ENCODE measurements at places on chromosomes 5 and 9. TPM values are rescaled to one million over a fixed set of nuclear protein-coding genes. Genes with fewer than 3 reads are reported as not detected.

The STPG3 gene
- not detected for total RNA-seq

The PPP2R2B gene
- 0.70 TPM for total RNA-seq

The FBLL1 gene
- total RNA-seq, result not detected

The SLC36A2 gene
- total RNA-seq, result not detected

- no peaks in the 10 kb centered on the region for H3K4me1 ChIP-seq
- no peak for DNase-seq
- no peaks in the 10 kb centered on the region for H3K27me3 ChIP-seq
- no peak overlapping the region for H3K4me3 ChIP-seq
- no peaks in the 10 kb centered on the region for H3K36me3 ChIP-seq
Observed at GRCh38 chr5:120499876-120500563, 35.9 kb downstream of the PRR16 start.

DNA sequence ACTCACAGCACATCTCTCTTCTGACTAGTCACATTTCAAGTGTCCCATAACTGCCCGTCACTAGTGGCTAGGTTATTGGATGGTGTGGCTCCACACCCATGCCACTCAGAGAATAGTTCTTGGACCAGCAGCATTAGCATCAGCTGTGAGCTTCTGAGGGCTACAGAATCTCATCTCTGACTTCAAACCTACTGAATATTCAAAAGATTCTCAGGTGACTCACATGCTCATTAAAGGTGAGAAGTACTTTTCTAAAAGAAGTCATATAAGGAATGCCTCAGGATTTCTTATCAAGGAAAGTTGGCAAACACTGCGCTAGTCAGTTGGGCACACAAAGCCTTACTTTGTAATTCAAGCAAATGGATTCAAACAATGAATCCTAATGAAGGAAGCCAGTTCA is 305.0 kb upstream of the CDH12 start:
- no peak overlapping the region for H3K27ac ChIP-seq
- DNase-seq, result no peak
- H3K4me3 ChIP-seq, result no peak overlapping the region
- no peaks in the 10 kb centered on the region for H3K27me3 ChIP-seq
- H3K4me1 ChIP-seq, result no peaks in the 10 kb centered on the region
- H3K36me3 ChIP-seq, result no peaks in the 10 kb centered on the region

- DNase-seq, result no peak
- no peak overlapping the region for H3K27ac ChIP-seq
- no peaks in the 10 kb centered on the region for H3K36me3 ChIP-seq
Observed at GRCh38 chr5:167351316-167351715, 940.1 kb upstream of the WWC1 start.

DNA sequence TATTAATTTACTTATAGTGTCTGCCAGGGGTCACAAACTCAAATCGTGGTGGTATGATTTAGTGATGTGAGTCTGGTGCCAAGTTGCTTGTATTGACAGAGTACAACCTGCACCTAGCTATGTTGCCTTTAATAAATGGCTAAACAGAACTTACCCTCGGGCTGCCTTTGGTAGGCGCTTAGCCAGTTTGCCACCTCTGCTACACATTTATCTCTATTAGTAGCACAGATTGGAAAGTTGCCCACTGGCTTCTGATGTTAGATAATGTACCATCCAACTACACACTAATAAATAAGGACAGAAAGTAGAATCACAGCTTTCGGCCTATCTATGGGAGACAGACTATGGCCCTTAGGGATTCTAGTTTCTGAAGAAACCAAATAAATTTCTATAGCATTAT is 368.4 kb downstream of the MAN2A1 start:
- peaks cover 5% of the 10 kb centered on the region for H3K4me1 ChIP-seq
- no peak overlapping the region for H3K4me3 ChIP-seq
- no peak for DNase-seq
- no peak overlapping the region for H3K27ac ChIP-seq

DNA sequence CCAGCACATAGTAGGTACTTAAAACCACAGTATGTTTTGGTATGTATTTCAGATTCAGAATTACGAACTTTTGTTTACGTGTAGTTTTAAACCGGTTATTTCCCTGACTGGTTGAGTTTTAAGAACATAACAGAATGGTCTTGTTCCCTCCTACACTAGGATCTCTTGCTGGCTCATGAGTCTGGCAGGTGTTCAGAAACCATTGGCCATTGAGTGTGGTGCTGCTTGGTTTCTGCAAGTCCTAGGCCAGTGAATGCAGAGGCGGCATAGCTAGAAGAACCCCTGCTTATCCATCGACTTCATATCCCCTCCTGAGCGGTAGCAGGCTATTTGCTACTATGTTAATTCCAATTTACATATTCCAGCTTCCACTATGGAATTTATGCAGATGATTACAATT is 65.6 kb downstream of the GPR21 start:
- no peak overlapping the region for H3K27ac ChIP-seq
- H3K4me3 ChIP-seq, result no peak overlapping the region
- DNase-seq, result no peak
- H3K27me3 ChIP-seq, result no peaks in the 10 kb centered on the region

DNA sequence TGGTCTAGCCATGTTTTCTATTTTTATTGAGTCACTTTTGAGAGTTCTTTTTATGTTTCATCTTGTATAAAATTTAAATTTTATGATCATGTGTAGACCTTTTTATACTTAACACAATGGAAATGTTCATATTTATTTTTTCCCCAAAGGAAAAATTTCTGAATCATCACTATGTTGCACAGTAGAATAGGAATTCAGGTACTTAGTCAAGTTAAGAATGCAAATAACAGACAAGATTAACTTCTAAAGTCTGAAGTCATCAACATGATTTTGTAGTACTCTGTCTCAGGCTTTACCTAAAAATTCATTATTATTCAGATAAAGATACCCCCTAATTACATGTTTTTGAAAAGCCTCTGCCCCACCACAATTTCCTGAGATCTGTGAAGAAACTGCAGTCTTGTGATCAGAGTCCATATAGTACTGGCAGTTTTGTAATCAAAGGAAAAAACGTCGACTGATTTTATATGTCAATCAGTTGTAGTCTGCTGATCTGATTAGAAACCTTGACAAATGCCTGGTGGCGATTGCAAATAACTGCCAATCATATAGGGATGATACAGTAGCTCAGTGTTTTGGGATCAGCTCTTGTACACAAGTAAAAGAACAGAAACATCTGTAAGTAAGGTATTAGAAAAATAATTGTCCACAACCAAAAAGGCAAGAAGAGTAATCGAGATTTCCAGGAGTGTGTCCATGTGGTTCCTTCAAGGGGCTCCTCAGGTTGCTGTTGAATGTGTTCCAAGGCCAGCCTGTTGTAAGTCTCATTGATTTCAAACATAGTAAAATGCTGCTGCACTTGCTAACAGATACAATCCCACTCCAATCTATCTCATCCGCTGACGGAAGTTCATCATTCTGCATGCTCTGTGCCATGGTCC is 352.4 kb downstream of the ARRDC3 start:
- no peaks in the 10 kb centered on the region for H3K4me1 ChIP-seq
- DNase-seq, result no peak
- no peak overlapping the region for H3K4me3 ChIP-seq
- no peaks in the 10 kb centered on the region for H3K36me3 ChIP-seq

GRCh38 chr9:6067426-6067825 is 52.0 kb upstream of the RANBP6 start:
- no peak overlapping the region for H3K27ac ChIP-seq
- H3K36me3 ChIP-seq, result no peaks in the 10 kb centered on the region
- no peak overlapping the region for H3K4me3 ChIP-seq
- no peak for DNase-seq
- H3K4me1 ChIP-seq, result peaks cover 8% of the 10 kb centered on the region
